D721Med (cell line): ENCODE measurements at places on chromosomes 13 and 19.

DNA sequence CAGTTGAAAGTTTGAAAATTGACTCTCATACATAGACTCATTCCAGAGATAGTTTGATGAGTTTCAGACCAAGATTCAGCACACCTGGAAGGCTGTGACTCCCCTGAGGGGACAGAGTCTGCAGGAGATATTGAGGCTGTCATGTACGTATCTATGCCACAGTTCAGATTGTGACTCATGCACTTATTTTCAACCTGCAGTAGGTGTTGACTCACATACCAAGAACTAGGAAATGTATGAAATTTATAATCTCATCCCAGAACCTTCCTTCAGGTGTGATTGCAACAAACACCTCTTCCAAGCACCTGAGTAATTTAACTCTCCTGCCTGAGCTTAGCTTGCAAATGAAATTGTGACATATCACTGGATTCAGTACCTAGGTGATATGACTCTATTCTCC is 64.4 kb upstream of the ZNF43 start:
- DNase-seq, result no peak

DNA sequence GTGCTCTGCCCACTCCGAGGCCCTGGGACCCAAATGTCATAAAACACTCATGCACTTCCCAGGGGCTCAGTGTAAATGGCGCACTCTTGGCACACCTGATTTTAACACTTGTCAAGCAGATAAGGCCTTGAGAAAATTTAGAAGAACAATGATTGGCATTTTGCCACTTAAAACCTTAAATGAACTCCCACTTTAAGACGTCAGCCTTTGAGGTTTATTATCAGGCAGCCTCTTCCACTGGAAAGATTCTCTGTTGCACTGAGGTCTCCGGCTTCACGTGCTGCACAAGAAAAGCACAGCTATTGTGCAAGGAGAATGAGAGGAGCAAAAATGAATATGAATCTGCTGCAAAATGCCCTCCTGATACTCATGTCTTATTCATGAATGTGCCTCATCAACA is 38.5 kb upstream of the ATP11A start:
- no peak for DNase-seq

DNA sequence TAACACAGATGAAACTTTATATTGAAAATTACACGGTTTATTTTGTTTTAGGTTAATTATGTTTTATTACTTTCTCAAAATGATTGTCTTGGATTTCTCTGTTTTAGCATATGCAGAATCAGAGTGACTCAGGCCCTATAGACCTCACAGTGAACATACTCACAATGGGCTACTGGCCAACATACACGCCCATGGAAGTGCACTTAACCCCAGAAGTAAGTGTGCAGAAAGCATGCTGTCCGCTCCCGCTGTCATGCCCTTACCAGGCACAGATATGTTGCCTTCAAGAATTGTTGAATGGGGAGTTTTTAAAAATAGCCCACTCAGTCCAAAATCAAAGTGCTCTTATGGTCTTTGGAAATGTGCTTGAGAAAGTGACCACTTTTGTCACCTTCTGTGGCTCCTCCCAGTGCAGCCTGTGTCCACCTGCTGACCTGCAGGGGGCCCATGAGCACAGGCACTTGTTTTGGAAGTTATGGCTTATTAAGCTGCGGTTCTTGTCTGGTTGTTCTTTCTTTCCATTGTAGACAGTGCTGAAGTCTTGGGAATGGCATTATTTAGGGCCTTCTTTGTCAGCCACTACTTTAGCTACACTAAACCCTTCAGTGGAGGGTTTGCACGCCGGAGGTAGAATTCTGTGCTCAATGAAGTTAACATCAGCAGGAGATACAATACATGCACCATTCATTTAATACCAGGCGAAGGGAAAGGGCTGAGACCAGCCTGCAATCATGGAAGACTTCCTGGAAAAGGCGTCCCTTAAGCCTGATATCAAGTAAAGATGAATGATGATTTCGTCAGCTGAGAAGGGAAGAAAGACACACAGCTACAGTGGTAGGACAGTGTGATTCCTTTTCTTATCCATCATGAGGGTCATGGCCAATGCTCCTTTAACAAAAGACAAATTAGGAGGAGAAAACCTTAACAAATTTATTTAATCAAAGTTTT is 36.7 kb downstream of the CUL4A start:
- no peak for DNase-seq

DNA sequence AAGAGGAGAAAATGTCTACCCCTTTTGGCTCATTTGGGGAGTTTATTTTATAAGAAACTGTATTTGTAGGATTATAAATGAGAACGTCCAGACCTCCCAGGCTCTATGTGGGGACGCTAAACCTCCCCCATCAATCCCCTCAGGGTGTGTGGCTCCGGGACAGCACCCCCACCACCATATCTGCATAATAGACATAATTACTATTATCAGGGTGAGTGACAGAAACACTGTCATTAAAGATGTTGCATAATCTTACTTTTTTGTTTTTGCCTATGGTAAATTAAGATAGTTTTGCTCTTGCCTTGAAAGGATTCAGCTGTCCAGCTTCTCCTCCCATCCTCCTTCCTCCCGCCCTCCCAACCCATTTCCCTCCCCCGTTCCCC is 93.3 kb downstream of the NUFIP1 start:
- no peak for DNase-seq

DNA sequence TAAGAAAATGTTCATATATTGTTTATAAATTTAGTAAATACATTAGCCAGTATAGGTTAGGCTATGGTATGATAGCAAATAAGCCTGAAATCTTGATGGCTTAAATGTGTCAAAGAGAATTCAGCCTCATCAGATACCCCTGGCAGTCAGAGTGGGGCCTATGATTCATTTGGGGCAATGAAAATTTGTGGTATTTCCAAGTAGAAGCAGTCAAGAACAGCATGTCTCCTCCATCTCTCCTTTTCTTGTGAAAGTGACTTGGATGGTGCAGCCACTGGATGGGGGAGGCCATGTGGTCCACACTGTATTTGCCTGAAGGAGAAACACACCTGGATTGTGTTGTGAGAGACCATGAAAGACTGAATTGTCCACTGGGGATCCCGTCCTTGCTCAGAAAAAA is 82.7 kb downstream of the DLEU7 start:
- no peak for DNase-seq

DNA sequence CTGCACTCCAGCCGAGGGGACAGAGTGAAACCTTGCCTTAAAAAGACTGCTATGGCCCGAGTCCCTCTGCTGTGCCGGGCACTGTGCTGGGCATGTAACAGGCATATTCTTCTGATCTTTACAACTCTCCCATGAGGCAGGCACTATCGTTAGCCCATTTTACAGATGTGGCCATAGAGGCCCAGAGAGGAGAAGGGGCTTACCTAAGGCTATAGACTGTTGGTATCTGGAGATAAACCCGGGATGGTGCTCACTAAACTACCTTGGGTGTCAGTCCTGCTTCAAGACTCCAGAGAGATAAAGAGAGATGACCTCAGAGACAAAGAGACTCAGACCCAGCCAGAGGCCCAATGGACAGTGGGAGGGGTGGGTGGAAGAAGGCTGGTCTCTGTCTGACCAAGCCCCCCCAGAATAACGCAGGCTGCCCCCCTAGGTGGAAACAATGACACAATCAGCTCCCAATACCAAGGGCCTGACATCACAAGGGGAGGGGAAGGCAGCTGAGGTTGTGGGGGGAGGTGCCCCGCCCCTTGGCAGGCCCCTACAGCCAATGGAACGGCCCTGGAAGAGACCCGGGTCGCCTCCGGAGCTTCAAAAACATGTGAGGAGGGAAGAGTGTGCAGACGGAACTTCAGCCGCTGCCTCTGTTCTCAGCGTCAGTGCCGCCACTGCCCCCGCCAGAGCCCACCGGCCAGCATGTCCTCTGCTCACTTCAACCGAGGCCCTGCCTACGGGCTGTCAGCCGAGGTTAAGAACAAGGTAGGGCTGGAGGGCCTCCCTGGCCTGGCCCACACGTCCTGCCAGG is at the start of gene CNN1:
TSS of gene CNN1 (plus strand) at position 620 of the 805 bp plus-strand sequence. CDS start at position 697, 77 bp downstream.
- peak; percentile 13 for DNase-seq

DNA sequence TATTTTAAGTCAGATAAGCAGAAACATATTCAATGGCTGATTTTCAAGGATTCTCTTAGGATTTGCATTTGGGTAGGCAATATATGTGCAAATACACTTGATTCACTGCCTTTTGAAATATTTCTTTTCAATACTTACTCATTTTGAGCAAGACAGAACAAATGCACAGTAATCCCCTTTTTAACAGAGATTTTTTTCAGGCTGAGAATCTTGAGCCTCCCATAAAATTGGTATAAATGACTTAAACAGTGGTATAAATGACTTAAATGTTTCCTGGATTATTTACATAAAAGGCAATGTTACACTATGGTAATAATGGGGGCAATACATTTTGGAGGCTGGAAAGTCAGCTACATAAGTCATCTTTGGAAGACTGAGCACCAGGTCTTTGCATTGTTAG is 389.0 kb downstream of the OLFM4 start:
- DNase-seq, result no peak

DNA sequence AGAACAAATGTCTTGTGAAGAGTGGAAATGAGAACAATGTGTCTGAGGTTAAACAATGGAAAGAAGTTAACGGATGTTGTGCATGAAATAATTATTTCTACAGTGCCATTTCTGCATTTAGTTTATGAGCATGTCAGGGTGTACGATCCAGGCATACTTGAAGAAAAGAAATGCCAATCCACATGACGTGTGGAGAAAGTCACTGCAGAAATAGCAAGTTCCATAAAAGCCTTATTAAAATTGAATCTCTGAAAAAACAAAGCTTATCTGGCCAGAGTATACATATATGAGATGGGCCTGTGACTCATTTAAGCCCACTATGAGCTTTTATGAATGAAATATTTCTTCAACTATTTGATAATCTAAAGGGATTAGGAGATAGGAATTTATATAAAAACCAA is 426.1 kb downstream of the EFNB2 start:
- no peak for DNase-seq

GRCh38 chr19:35493971-35494370 is 3.7 kb upstream of the KRTDAP start:
- no peak for DNase-seq

DNA sequence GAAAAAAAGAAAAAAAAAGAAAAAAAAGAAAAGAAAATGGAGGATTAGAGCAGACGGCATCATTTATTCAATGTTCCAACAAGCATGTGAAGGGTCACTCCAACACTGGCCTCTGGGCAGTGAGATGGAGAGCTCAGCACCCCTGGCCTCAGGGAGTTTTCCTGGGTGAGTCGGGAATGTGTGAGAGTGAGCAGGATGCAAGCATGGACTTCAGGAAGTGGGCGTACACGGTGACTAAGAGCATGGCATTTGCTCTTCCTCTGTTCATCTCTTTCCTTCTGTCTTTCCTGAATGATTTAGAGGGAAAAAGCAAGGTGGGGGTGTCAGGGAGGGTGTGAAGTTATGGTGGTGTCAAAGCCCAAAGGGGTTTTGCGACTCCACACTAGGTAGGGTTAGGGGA is 682 bp upstream of the CABP5 start:
- no peak for DNase-seq

DNA sequence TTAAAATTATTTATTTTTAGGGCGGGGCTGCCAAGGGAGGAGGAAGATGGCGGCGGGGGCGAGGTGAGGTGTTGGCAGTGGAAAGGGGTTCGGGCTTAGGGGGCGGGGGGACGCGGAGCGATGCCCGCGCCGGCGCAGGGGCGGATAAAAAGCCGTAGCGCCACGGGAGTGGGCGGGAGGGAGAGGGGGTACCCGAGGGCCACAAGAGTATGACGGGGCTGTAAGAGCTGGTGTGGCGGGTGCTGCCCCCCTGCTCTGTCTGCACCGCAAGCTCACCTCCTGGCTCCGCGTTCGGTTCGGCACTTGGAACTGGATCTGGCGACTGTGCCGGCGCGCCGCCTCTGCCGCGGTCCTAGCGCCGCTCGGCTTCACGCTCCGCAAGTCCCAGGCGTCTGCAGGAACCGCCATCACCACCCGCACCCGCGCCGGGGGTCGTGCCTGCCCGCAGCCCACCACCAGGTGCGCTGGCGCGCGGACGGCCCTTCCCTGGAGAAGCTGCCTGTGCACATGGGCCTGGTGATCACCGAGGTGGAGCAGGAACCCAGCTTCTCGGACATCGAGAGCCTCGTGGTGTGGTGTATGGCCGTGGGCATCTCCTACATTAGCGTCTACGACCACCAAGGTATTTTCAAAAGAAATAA is 265.2 kb upstream of the SGCG start:
- DNase-seq, result no peak

DNA sequence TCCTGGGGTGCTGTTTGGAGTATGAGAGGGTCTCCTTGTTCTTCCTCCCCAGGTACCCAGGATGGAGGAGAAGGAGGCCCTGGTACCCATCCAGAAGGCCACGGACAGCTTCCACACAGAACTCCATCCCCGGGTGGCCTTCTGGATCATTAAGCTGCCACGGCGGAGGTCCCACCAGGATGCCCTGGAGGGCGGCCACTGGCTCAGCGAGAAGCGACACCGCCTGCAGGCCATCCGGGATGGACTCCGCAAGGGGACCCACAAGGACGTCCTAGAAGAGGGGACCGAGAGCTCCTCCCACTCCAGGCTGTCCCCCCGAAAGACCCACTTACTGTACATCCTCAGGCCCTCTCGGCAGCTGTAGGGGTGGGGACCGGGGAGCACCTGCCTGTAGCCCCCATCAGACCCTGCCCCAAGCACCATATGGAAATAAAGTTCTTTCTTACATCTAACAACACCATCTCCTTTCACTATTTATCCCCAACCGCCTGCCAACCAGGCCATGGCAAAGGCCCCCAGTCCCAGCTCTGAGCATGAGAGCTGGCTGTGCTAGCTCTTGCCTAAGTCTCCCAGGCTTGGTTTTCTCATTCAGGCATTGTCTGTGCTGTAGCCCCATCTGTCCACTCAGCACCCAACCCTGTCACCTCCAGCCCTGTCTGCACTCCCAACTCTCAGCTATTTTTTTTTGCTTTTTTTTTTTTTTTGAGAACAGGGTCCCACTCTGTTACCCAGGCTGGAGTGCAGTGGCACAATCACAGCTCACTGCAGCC is 11.2 kb downstream of the DKKL1 start:
- no peak for DNase-seq
